CD4-positive, alpha-beta T cell treated with Interleukin-6 at 100 ng/mL for 8 hours (primary cell): ENCODE measurements at places on chromosomes 1 and 21.

- DNase-seq = no peak
These were observed 12.3 kb downstream of the KAZN start for GRCh38 chr1:14610761-14611160.

GRCh38 chr1:163845279-163845678 lies 523.5 kb downstream of the NUF2 start:
- DNase-seq = no peak

- no peak for DNase-seq
These were observed 238.4 kb downstream of the NPHP4 start for GRCh38 chr1:5753549-5754421.

DNA sequence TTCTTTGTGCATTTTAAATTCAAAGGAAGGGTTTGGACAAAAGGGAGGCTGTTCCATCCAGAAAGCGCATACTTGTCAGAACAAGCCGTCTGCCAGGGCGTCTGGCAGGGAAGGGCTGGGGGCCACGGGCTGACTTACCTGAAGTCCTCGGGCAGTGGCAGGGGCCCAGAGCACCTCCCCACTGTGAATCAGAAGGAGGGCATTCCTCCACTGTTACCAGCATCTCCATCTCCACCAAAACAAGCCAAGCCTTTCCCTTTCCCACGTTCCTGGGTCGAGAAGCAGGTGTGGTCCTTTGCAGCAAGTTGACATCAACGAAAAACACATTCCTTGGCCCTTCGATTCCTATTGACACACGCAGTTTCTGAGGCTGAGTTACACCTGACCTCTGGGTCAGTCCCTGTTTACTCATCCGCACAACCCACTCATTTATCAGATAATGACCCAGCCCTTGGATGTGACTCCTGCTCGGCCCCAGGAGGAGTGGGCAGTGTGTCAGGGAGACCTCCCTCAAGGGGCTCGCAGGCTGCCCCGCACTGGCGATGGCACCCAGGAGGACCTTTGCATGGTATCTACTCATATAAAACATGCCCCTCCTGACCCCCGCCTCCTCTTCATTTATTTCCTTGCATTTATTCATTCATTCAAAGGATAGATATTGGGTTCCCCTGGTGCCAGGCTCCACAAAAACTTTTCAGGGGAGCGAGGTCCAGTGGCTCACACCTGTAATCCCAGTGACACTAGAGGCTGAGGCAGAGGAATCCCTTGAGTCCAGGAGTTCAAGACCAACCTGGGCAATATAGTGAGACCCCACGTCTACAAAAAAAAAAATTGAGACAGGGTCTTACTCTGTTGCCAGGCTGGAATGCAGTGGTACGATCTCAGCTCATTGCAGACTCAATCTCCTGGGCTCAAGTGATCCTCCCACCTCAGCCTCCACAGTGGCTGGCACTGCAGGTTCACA lies 60.2 kb downstream of the TOMM20 start:
- no peak for DNase-seq

DNA sequence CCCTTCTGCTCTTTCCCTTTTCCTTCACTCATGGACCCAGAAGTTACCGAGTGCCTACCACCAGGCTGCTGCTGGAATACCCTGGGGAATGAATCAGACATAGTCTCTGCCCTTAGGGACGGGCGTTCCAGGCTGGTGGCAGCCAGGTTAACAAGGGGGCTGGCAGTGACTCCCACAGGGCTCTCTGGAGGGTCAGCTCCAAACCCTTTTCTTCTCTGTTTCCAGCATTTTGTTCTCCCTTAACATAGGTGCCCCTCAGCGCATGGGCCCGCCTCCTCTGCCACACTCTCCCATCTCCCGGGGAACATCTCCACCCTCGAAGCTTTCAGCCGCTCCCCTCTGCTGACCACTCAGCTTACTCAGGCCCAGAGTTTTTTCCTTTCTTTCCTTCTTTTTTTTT lies 62.9 kb upstream of the LRP8 start:
- no peak for DNase-seq

DNA sequence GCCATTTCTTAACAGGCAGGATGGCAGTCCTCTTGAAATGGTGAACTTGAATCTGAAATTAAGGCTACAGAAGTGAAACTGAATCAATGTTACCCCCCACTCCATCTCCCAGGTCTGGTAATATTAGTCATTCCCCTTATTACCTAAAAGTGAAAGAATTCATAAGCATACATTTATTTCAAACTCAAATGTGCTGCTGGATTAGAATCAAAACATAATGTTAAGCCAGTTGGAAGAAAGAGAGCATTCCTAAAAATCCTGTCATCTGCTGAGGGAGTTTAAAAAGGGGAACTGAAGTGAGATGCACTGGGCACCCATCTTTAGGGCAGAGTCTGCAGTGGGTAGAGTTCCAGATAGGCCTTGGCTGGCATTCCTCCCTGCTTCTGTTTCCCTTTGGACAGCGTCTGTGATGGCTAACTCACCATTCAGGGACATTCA lies 17.4 kb downstream of the KIAA0319L start:
- DNase-seq = no peak
